Stomach (tissue), 19 donors: ENCODE measurements at places on chromosomes 5 and 9. TPM values are rescaled to one million over a fixed set of nuclear protein-coding genes. Genes with fewer than 3 reads are reported as not detected.
A peak's percentile ranks its signal among the peaks of the same experiment; 100 is the strongest.

The ALDH1B1 gene
- 40.2 TPM for total RNA-seq

The DDX4 gene
- not detected for total RNA-seq

The TAF11L9 gene
- total RNA-seq, result not detected

The EMB gene
- total RNA-seq, result 11.9 TPM

The SH3TC2 gene
- 0.58 TPM for total RNA-seq

The C5orf58 gene
- not detected for total RNA-seq

The CSF2 gene
- not detected for total RNA-seq

The PCDHA5 gene
- not detected for total RNA-seq

The FLT4 gene
- total RNA-seq, result 7.0 TPM

DNA sequence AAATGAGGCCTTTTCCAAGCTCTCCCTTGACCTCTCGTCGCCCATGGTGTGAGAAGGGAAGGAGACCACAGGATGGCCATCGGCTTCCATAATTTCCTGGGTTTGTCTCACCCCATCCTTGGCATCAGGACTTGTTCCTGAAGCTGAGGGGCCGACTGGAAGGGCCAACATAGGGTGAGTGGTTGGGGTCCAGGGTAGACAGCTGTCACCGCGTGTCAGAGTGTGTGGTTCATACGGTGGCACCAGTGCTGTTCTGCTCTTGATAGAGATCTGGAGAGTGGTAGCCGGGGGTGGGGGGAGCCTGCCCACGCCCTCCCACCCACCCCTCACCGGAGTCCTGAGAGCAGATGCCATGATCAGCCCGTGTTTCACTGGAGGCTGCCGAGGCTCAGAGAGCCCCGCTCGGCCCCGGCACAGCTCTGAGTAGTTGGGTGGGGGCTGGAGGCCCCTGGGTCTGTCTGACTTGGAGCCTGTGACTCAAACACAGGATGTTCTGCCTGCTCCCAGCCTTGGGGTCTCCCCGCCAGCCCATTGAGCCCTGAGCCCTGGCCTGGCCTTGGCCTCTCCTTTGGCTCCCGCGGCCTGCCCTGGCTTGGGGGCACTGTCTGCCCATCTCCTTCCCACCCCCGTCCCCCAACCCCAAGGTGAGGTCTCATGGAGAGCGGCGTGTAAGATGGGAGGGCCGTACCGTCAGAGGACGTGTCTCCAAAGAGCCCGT lies 53.1 kb upstream of the IER5L start:
- H3K4me1 ChIP-seq, result peaks cover under 1% of the 10 kb centered on the region
- H3K27me3 ChIP-seq, result no peaks in the 10 kb centered on the region
- H3K4me3 ChIP-seq, result no peak overlapping the region
- no peaks in the 10 kb centered on the region for H3K36me3 ChIP-seq
- no peak overlapping the region for H3K27ac ChIP-seq

DNA sequence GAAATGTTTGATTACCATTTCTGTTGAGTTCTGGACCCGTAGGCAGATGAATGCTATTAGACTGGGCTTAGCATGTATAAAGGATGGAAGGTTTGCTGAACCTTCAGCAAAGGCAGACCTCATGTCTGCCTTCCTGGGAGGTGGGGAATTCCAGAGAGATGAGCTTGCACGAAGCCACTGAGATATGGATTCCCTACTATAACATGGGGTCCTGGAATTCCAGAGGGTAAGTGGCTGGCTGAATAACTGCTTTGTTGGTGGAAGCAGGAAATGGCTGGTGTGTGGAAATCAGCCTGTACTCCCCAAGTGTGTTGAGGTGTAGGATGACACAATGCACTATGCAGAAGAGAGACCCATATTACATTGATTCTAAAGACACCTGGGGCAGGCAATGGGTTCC lies 526.4 kb downstream of the CTNND2 start:
- no peaks in the 10 kb centered on the region for H3K36me3 ChIP-seq
- H3K4me1 ChIP-seq, result no peaks in the 10 kb centered on the region
- DNase-seq, result no peak
- no peaks in the 10 kb centered on the region for H3K27me3 ChIP-seq

GRCh38 chr9:38041564-38042243 lies 27.3 kb downstream of the SHB start:
- H3K27me3 ChIP-seq, result no peaks in the 10 kb centered on the region
- H3K4me3 ChIP-seq, result no peak overlapping the region
- H3K36me3 ChIP-seq, result no peaks in the 10 kb centered on the region
- peak overlapping the region; percentile 55 for H3K27ac ChIP-seq

GRCh38 chr9:8883321-8883720 lies 1083.7 kb upstream of the DMAC1 start:
- H3K27me3 ChIP-seq, result no peaks in the 10 kb centered on the region
- no peak overlapping the region for H3K4me3 ChIP-seq
- no peaks in the 10 kb centered on the region for H3K4me1 ChIP-seq
- H3K27ac ChIP-seq, result no peak overlapping the region
- H3K36me3 ChIP-seq, result no peaks in the 10 kb centered on the region
- DNase-seq, result no peak

GRCh38 chr5:119896826-119897536 lies 267.6 kb downstream of the FAM170A start:
- no peak overlapping the region for H3K27ac ChIP-seq
- H3K27me3 ChIP-seq, result no peaks in the 10 kb centered on the region
- DNase-seq, result no peak
- no peak overlapping the region for H3K4me3 ChIP-seq

DNA sequence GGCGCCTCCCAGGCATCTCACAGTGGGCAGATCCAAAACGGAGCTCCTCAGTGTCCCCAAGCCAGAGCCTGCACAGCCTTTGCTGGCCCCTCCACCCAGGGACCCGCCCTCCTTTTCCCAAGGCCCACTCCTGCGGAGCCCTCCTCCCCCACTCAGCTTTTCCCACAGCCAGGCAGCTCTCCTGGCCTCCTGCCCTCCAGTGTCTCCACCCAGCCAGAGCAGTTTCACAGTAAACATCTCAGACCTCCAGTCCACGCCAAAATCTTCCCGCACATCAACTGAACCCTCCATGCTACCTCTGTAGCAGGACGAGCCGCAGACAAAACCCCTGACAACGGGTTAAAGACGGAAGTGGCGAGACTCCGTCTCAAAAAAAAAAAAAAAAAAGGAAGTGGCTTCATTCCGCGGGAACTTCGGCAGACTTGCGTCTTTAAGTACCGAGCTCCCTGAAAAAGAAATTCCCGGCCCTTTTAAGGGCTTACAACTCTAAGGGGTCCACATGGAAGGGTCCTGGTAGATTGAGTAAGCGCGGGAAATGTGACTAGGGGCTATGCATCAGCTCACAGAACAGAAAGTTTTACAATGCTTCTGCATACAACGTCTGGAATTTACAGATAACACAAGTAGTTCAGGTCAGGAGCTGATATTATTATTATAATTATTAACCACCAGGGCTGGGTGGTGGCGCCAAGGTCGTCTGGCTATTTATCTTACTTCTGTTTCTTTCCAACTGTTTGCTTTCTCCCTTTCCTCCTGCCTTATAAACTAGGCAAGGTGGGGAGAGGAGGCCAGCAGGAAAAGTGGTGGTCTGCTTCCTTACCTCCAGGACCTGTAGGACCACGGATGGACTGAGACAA lies 11.4 kb upstream of the GRIN1 start:
- no peaks in the 10 kb centered on the region for H3K36me3 ChIP-seq
- peak overlapping the region; percentile 91 for H3K4me3 ChIP-seq
- peak; percentile 79 for DNase-seq
- peaks cover 44% of the 10 kb centered on the region for H3K4me1 ChIP-seq

- no peak overlapping the region for H3K4me3 ChIP-seq
- DNase-seq, result no peak
- H3K27ac ChIP-seq, result no peak overlapping the region
- H3K36me3 ChIP-seq, result no peaks in the 10 kb centered on the region
These were observed 52.8 kb downstream of the VCAN start for GRCh38 chr5:83524345-83524744.

GRCh38 chr9:125446561-125447094 lies 185.0 kb downstream of the GAPVD1 start:
- H3K27ac ChIP-seq, result no peak overlapping the region
- no peaks in the 10 kb centered on the region for H3K27me3 ChIP-seq
- H3K36me3 ChIP-seq, result no peaks in the 10 kb centered on the region

DNA sequence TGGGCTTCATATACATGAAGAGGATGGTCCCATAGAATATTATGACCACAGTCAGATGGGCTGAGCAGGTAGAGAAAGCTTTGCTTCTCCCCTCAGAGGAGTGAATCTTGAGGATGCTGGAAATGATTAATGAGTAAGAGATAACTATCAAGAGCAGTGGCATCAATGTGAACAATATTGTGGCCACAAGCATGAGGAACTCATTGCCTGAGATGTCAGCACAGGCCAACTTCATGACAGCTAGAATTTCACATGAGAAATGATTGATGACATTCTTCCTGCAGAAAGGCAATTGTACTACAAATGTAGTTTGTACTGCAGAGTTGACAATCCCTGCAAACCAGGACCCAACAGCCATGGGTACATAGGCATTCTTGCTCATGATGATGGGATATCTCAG lies 586 bp downstream of the OR13C9 start:
- H3K27ac ChIP-seq, result no peak overlapping the region
- no peaks in the 10 kb centered on the region for H3K4me1 ChIP-seq
- DNase-seq, result no peak
- no peak overlapping the region for H3K4me3 ChIP-seq
- no peaks in the 10 kb centered on the region for H3K36me3 ChIP-seq
- no peaks in the 10 kb centered on the region for H3K27me3 ChIP-seq

DNA sequence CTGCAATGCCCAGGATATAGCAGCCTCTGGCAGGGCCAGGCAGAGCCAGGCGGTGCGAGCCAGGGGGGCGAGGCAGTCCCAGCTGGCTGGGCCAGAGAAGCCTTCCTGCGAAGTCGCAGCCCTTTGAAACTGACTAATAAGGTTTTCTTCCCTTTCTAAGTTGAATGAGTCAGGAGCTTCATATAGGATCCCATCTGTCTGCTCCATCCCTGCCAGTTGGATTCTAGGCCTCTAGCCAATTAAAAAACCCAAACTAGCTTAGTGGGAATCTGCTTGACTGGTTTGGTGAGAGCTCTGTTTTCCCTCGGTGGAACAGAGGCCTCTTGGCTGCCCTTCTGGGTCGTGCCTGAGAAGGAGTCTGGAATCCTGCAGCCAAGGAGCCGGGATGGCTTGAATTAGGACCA lies 70.1 kb upstream of the RAPGEF1 start:
- DNase-seq, result peak; percentile 39
- H3K4me3 ChIP-seq, result no peak overlapping the region
- H3K36me3 ChIP-seq, result no peaks in the 10 kb centered on the region
- H3K4me1 ChIP-seq, result no peaks in the 10 kb centered on the region
- H3K27me3 ChIP-seq, result peaks cover 56% of the 10 kb centered on the region

- H3K4me3 ChIP-seq, result no peak overlapping the region
- no peak for DNase-seq
- peaks cover 18% of the 10 kb centered on the region for H3K27me3 ChIP-seq
- H3K27ac ChIP-seq, result no peak overlapping the region
These were observed 18.1 kb downstream of the NR6A1 start for GRCh38 chr9:124752967-124753366.

DNA sequence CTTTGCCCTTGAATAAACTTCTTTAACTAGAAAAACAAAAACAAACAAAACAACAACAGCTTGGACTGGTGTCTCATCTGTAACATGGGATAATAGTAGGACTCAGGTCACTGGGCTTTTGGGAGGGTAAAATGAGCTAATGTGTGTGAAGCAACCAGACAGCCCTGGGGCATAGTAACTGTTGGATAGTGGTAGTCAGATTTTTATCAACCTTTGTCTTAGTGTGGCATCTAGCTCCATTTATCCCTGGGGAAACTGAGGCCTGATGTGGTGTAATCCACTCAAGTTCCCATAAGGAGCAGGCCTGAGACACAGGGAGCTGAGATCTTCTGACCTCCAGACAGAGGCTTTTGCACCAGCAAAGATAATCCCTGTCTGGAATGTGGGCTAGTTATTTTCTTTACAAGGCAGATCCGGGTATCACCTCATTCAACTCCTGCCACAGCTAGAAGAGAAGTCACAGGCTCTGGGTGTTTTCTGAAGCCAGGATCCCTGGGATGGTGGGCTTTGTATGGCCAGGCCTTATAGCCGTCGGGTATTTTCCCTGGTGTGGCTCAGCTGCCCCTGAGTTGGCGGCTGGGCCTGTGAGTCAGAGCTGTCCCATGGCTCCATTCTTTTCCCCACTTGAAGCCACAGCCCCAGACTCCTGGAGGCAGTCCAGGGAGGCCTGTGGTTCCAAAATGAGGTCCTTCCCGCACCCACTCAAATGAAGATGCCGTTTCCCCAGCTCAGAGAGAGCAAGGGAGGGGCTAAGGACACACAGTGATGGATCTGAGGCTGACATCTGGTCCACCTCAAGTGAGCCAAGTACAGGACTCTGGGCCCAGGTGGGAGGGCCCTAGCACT lies 26.1 kb upstream of the CSF1R start:
- peaks cover 16% of the 10 kb centered on the region for H3K4me1 ChIP-seq
- peak; percentile 24 for DNase-seq
- H3K27ac ChIP-seq, result peak overlapping the region; percentile 39

GRCh38 chr9:124399323-124399967 lies 15.8 kb downstream of the PSMB7 start:
- H3K36me3 ChIP-seq, result peaks cover 59% of the 10 kb centered on the region
- no peaks in the 10 kb centered on the region for H3K27me3 ChIP-seq
- peak overlapping the region; percentile 40 for H3K27ac ChIP-seq

GRCh38 chr5:59813761-59814536 lies 79.6 kb downstream of the PDE4D start:
- peaks cover 8% of the 10 kb centered on the region for H3K4me1 ChIP-seq
- peak; percentile 83 for DNase-seq

- H3K4me3 ChIP-seq, result no peak overlapping the region
- H3K27me3 ChIP-seq, result no peaks in the 10 kb centered on the region
- no peak overlapping the region for H3K27ac ChIP-seq
- no peak for DNase-seq
These were observed 30.6 kb upstream of the RAB14 start for GRCh38 chr9:121232251-121232650.

GRCh38 chr5:160543395-160543794 lies 121.7 kb downstream of the PTTG1 start:
- H3K27me3 ChIP-seq, result no peaks in the 10 kb centered on the region
- H3K36me3 ChIP-seq, result no peaks in the 10 kb centered on the region
- DNase-seq, result no peak
- H3K27ac ChIP-seq, result no peak overlapping the region
- H3K4me1 ChIP-seq, result no peaks in the 10 kb centered on the region

GRCh38 chr5:27267209-27267824 lies 228.9 kb upstream of the CDH9 start:
- H3K4me1 ChIP-seq, result no peaks in the 10 kb centered on the region
- H3K4me3 ChIP-seq, result no peak overlapping the region
- no peaks in the 10 kb centered on the region for H3K36me3 ChIP-seq
- H3K27me3 ChIP-seq, result no peaks in the 10 kb centered on the region
- no peak overlapping the region for H3K27ac ChIP-seq

DNA sequence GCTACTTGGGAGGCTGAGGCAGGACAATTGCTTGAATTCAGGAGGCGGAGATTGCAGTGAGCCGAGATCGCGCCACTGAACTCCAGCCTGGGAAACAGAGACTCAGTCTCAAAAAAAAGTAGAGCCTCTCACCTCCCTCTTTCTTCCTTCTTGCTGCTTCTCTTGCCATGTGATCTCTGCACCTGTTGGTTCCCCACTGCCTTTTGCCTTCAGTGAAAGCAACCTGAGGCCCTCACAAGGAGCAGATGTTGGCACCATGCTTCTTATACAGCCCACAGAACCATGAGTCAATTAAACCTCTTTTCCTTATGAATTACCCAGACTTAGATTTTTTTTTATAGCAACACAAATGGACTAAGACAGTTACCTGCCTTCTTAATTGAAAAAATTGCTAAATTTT lies 45.6 kb upstream of the GLRX start:
- DNase-seq, result no peak
- peaks cover 35% of the 10 kb centered on the region for H3K4me1 ChIP-seq
- no peaks in the 10 kb centered on the region for H3K27me3 ChIP-seq
- H3K4me3 ChIP-seq, result no peak overlapping the region
- H3K27ac ChIP-seq, result no peak overlapping the region
- no peaks in the 10 kb centered on the region for H3K36me3 ChIP-seq
